ENCODE measurements at places on chromosomes 2 and 18.
A peak's percentile ranks its signal among the peaks of the same experiment; 100 is the strongest.

GRCh38 chr2:24206242-24206641, 31.4 kb downstream of the FAM228A start:
- no peak for DNase-seq

DNA sequence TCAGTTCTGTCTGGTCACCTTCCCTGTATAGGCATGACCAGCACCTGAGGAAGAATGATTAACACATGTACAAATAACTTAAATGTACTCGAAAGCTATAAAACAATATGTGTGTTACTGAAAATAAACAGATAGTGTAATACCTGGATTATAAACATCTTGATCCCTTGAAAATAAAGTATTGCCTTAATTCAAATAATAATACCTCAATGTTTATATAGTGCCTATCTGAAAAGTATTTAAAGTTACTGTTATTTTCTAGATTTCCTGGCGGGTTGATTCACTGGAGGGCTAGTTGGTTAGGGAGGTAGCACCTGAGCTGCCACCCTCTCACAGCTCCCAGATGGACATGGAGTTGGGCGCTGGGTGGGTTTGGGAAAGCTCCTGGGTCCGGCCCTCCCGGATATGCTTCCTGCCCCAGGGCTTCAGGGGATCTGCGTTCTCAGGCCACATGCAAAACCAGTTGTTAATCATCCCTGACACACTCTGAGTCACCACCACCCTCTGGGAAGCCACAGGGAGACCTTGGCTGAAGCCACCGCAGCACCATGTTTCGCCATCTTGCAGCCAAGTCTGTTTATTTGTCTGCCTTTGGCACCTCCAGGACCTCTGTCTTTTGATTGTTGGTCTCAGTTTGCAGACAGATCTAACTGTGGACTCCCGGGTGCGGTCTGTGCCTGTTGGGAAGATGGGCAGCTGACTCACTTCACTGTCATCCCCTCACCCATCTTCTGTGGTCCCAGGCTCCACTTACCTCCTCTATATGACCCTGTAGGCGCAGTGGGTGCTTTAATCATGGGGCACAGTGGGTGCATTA, 35.3 kb downstream of the RAB31 start:
- peak; percentile 80 for DNase-seq

GRCh38 chr2:171394164-171394740, 39.5 kb downstream of the METTL8 start:
- no peak for DNase-seq

DNA sequence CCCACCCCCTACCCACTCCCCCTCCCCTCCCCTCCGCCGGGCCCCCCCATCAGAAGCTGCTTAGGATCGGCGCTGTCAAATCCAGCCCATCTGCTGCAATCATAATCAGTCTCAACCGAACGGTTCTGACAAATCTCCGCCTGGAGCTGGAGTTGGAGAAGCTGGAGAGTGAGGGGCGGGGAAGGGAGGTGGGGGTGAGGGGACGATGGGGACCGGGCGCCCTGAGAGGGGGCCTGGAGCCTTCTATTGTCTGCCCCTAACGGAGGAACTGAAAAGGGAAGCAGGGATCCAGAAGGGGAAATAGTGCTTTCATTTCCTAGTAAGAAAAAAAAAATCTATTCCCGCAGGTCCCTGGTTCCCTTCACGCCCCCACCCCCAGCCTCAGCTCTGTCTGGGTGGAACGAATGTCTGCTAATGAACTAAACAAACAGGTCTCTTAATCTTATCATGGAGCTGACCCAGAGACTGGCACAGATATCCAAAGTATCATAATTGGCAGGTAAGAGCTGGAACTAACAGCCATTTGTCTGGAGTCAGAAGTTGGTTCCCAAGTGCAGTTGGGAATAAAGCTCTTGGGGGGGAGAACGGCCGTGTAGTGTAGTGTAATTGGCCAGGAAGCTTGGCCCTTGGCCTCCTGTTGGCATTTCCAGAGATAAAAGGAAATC, 301.2 kb downstream of the NCKAP5 start:
- no peak for DNase-seq

GRCh38 chr2:118832791-118833715, 14.4 kb downstream of the EN1 start:
- no peak for DNase-seq

DNA sequence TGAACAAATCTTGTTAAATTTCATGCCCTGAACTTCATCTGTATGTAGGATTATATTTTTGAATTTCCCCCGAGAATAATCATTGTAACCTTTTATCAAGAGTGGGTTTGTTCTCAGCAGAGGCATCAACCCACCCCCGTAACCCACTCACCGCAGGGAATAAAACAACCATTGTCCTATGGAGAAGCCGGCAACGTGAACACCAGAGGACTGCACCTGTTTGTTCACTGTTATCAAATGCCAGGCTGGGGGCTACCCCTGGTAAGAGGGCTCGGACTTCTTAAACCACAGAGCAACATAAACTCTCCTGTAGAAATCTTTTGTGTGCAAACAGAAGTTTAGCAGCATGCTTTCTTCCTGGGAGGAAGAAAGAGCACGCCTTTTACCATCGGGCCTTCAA, 610.4 kb downstream of the ERBB4 start:
- DNase-seq = no peak

DNA sequence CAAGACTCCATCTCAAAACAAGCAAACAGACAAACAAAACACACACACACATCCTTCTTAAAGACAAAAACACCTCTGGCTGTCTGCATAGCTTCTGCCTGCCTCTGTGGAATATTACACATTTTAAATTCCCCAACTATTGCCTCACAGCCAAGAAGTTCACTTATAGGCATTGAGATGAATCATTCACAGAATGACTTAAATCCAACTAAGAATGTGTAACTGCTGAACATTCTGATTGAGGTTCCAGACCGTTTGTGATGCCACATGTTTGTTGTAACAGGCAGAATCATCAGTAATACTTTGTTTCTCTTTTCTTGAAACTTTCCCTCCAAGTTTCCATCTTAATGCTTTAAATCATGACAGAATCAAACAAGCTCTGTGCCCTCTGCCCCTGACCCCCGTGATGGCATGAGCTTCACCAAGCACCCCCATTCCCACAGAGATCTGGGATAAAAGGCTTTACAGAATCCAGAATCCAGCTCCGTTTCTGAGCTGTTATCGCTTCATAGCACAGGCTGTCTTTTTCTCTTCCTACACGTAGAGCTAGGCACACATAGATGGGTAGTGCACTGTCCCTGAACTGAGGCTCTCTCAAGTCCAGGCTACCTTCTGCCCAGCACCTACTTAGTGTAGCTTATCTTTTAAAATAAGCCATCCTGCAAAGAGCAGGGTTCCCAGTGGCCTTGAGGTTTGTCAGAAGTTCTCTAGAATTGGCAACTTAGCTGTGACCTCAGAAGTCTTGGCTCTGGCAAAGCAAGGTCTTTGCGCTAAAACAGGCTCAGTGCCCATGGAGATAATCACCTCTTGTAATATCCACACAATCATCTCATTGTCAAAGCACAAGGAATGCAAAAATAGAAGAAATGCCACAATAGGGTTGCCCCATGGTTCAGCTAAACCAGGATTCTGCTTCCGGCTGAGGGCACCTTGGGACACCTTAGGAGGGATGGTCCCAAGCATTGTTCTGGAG, 32.9 kb downstream of the EPAS1 start:
- peak; percentile 43 for DNase-seq

DNA sequence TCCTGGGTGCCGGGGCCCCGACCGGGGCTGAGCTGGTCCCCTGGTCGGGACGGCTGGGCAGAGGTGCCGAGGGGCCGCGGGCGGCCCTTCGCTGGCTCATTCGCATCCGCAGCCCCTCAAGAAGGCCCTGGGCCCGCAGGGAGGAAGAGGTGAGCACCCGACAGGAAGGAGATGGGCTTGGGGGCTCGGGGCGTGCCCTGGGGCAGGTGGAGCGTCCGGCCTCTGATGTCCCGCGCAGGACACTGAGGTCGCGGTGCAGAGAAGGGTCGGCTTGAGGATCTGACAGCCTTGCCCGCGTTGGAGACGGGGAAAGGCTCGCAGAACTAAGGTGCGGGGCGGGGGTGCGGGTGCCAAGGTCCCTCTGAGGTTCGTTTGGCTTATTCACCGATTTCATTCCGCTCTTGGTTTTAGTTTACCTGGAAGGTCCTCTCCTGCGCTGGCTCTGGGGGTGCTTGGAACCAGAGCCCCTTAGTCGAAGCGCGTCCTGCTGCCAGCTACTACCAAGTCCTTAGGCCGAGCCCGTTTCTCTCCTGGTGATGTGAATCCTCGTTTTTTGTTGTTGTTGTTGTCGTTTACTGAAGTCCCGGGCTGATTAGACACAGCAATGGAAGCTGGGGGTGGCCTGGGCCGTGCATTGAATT, 18.9 kb upstream of the CD8A start:
- no peak for DNase-seq

GRCh38 chr2:184734338-184734737, 136.0 kb downstream of the ZNF804A start:
- DNase-seq = no peak

DNA sequence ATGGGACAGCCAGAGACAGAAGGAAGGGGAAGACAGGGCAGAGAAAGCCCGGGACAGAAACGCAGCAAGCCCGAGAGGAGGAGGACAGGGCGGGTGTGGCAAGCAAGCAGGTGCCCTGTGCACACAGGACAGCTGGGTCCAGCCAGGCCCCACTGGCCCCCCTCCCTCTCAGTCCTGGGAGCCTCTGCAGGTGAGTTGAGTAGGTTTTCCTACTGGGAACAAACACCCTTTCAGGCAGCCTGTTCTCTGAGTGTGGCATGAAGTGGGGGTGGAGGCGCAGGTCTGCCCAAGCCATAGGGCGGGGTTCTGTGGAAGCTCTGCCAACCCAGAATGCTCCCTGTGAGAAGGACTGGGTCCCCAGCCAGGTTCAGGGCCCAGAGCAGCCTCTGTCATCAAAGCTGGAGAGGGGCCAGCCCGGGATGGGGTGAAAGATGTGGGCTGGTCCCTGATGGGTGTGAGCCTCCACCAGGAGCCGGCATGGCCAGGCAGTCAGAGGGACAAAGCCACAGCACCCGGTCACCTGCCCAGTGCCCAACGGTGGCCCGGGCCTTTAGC, 129.4 kb downstream of the TFCP2L1 start:
- DNase-seq = no peak

All from H54 (cell line).